ENCODE measurements at places on chromosomes 5 and 9.

DNA sequence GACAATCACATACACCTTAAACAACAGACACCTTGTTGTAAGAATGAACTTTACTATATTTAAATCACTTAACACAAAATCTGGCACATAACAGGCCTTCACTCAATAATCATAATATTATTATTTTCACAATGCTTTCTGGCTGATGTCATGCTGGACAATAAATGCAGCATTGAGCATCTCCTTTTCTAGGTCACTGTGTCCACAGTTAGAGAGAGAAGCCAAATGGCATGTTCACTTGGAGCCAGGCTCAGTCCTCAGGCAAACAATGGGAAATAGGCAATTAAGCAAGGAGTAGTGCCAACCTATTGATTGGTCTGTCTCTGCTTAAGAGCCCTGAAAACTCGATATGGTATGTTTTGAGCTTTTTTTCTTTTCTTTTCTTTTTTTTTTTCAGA, 50.6 kb upstream of the KLF4 start:
- DNase-seq = peak; percentile 41

DNA sequence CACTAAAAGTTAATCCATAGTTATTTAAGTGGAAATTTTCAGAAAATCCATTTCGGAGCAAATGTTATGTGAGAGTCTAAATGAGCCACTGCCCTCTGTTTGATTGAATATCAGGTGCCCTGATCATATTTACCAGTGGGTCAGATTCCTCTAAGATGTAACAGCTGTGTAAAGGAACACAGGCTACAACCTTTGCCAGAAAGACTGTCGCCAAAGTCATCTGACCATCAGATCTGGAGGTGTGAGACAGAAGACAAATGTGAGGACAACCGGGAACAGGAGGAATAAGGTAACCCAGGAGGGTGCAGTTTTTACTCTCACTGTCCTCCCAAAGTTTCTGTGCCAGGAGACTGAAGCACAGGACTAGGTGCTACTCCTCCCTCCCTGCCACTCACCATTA, 90.8 kb downstream of the CAAP1 start:
- DNase-seq = no peak

DNA sequence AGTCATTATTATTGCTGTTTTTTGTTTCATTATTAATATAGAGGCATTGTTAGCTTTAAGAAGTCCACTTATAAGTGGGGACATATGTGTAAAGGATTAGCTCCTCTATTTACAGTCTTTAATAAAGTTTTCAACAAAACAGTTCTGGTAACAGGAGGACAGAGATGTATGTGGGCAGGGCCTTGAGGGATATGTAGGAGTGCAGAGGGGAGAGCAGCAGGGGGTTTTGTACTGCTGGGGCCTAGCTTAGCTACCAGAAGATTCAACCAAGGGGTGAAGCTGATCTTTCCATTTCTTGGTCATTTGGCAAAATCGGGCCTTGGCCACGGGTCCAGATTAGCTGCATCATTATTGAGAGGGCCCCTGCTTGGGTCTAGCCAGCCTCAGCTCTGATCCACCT, 89.9 kb downstream of the PPARGC1B start:
- DNase-seq = no peak

- DNase-seq = no peak
These were observed 5.2 kb downstream of the SURF4 start for GRCh38 chr9:133370685-133371084.

GRCh38 chr5:38463634-38464521, 92.6 kb downstream of the LIFR start:
- no peak for DNase-seq

GRCh38 chr9:137277329-137278041, at the start of gene TOR4A:
Gene TOR4A, plus strand, starts transcription at chr9:137277726. Its CDS starts 964 bp downstream, at chr9:137278690.
- DNase-seq = no peak

DNA sequence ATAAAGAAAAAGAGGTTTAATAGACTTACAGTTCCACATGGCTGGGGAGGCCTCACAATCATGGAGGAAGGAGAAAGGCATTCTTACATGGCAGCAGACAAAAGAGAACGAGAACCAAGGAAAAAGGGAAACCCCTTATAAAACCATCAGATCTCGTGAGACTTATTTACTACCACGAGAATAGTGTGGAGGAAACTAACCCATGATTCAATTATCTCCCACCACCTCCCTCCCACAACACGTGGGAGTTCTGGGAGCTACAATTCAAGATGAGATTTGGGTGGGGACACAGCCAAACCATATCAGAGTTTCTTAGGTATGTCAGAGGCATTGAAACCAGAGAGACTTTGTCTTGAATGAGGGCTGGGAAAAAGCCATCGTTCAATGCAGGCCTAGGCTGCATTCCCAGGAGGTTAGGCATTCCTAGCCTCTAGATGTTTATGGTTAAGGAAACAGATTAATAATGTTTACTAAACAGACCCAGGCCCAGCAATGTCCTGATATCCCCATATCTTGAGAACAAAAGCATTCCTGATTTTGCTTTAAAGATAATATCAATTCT, 7.5 kb upstream of the PAIP1 start:
- DNase-seq = no peak

- no peak for DNase-seq
These were observed 48.8 kb upstream of the MAN2A1 start for GRCh38 chr5:109640976-109641375.

GRCh38 chr9:27655441-27655840, 82.2 kb upstream of the C9orf72 start:
- no peak for DNase-seq

GRCh38 chr5:172635038-172635437, 6.0 kb upstream of the NEURL1B start:
- no peak for DNase-seq

GRCh38 chr9:116147821-116148220, 5.8 kb upstream of the PAPPA start:
- no peak for DNase-seq

DNA sequence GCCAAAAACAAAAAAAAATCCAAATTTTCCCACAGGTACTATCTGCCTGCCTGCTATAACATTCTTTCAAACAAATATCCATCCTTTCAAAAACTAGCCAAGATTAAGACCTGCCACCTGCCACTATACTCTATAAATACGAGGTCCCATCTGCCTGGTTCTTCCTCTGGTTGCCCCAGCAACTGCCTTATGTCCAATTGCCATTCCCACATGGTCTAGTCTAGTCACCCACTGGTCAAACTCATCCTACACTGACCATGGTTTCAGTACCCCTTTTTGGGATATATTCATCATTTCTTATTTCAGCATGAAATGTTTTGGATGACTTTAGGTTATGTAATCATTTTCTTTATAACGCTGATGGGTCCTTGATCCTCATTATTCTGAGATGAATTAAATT, 95.1 kb upstream of the CCNG1 start:
- no peak for DNase-seq

GRCh38 chr5:178770621-178771020, 40.2 kb upstream of the ZNF354A start:
- DNase-seq = no peak

DNA sequence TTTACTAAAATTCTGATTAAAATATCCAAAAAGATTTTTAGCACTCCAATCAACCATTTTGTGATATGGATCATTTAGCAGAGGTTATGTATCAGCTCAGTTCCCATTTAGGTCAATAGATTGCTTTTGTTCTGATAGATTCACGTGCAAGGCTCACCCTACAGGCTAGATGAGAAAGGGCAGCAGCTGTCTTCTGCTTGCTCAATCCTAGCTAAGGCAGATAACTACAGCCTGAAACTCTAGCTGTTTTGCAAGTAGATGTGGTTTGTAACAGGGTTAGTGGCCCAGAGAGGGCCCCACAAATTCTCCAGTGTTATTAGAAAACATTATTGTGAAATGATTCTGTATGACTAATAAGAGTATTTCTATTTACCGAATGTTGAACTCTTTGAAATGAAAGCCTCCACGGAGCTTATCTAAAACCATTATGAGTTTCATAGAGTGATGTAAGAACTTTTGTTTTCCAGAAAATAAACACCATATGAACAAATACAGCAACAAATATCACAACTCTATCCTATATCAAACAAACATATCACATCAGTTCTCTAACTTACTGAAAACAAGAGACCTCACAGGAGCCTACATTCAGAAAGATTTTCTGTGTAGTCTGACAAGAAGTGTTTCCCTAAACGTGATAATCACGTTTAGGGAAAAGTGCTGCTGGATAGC, 841.9 kb upstream of the ACO1 start:
- DNase-seq = peak; percentile 94

DNA sequence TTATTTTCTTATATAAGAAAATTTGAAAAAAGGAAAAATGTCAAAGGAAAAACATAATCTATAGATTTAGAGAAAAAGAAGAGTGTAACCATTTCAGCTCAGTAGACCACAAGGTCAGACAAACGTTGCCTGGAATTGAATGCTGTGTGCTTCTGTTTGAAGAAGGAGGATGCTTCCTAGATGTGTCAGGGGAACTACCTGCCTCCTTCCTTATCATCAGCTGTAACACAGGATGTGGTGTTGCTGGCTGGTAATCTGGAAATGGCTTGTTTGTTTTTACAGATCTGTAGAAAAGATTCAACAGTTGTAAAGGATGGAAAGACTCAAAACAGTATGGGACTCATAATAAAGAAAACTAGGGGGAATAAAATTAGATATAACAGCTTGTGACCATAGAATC, 160.7 kb upstream of the MEF2C start:
- no peak for DNase-seq

GRCh38 chr5:74201334-74202081, 439.0 kb downstream of the ENC1 start:
- DNase-seq = peak; percentile 84

GRCh38 chr5:166746506-166746905, 1544.9 kb upstream of the WWC1 start:
- no peak for DNase-seq

DNA sequence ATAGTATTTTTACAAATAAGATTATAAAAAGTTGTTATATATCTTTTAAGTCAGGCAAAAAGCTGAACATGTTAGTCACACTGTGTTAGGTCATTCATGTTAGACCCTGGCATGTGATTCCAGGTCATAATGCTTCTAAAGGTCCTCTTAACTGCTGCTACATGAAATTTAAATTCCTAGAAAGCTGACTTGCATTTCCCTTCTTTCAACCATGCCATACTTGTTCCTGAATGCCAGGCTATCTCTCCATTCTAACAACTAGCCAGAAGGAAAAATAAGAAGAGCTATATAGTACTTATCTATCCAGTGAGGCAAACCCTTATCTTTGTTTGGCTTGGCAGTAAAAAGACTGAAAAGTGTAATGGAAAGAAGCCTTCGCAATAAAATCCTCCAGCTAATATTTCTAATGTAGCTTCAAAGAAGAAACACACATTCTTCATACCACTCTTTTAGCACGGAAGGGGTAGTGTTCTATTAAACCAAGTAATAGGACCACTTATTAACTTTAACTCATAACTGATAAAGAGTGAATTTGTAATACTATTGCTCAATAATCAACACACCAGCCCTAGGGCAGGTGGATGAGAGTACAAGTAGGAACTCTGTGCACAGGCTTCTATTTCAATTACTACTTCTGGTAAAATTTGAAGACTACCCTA, 310.2 kb downstream of the PDE4D start:
- DNase-seq = no peak

GRCh38 chr5:113205323-113205722, 228.7 kb downstream of the DCP2 start:
- no peak for DNase-seq

GRCh38 chr5:97525780-97526179, 342.7 kb upstream of the RIOK2 start:
- DNase-seq = no peak

DNA sequence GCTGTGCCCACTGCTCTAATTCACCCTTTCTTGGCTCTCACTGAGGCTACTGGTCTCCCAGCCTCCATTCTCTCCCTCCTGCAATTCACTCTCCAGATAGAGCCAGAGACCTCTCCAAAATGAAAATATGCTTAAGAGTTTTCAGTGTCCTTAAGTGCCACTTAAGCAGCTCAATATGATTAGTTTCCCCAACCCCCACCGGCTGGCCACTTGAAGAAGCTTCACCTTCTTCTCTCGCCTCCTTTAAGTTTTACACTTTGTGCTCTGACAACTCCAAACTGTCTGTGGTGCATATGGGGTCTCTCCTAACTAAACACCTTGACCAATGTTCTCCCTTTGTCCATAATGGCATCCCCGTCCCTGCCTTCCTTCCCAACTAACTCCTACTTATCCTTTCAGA, 53.4 kb downstream of the CDK5RAP2 start:
- no peak for DNase-seq

- DNase-seq = no peak
These were observed 82.7 kb upstream of the C6 start for GRCh38 chr5:41296066-41296465.

GRCh38 chr5:114018186-114018585, 343.7 kb upstream of the KCNN2 start:
- peak; percentile 11 for DNase-seq

GRCh38 chr9:119441832-119442231, 72.6 kb upstream of the BRINP1 start:
- no peak for DNase-seq

GRCh38 chr9:121075251-121076036, 689 bp downstream of the CNTRL start:
- DNase-seq = no peak

DNA sequence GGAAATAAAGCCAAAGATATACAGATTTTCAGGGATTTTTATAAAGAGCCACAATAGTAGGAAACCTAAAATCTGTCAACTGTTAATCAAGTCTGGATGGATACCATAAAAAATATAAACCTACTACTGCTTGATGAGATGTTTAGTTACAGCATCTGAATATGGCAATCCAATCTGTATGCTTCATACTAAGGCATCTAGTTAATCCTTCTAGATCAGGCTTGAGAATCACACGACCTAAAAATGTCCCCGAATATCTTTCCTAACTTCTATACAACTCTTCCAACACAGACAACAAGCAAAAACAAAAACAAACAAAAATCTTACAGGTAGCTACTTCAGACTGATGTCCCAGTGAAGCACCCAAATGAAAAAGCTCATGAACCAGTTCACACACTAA, 29.8 kb downstream of the SSBP2 start:
- no peak for DNase-seq

Measured in NCI-H69 (cell line).